ENCODE measurements at places on chromosomes 6 and 20.

- no peak for DNase-seq
These were observed at the start of gene MICAL1 for GRCh38 chr6:109455437-109456110. MICAL1 (minus strand) TSS chr6:109455772; CDS start chr6:109454196, 1,576 bp downstream.

DNA sequence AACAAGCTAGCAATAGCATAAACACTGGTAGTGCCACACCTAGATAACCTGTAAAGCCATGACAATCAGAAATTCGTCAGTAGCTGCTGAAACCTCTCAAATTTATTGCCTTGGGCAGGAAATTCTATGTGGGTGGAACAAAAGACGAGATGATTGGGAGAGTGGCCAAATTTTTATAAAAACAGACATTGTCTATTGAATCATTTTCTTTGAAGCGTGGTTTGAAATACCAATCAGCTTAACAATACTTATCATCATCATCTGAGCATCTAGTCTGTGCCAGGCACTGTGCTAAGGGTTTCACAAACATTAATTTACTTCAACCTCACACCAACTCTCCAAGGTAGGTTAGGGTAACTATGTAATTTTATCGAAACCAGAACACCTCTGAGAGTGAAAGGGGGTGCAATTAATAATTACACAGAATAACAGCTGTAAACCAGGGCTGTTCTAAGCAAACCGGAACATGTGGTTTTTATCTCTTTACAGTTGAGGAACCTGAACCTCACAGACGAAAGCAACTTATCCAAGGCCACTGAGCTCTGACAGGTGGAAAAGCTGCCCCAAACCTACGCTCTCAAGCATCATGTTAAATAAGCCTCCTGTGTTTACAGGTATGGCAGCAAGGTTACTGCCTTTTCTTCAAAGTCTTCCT is 43.4 kb downstream of the NHSL1 start:
- no peak for DNase-seq

DNA sequence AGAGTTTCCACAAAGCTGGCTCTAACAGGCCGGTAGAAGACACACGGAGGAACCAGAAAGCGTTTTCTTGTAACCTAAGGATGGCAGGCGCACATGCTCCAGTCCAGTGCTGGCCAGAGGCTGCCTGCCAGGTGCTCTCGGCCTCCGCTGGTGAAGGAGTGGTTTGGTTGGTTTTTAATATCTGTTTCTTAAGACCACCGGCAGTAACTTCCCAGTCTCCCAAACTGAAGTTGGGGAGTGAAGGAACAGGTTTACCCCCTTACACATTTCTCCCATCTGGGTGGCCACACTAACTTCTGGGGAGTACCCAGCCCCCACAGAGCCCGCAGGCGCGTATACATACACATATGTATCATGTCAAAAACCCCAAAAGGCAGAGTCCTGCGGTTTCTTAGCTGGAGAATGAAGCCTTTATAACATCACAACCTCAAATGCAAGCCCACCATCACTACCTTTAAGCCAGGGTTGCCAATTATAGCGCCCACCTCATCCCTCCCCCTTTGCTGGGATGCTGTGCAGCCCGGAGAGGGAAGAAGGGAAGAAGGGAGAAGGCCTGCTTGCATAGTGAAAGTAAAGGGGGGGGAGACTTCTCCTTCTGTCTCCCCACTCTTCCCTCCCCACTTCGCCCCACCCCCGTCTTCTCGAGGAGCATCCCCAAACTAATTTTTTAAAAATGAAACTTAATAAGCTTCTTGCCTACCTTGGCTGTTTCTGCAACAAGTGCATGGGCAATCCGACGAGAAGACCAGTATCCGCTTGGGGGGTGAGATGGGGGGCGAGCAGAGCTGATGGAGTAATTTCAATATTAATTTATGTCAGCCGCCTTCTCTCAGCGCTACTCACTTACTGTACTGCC is 1.0 kb downstream of the TRERF1 start:
- no peak for DNase-seq

GRCh38 chr6:20952699-20953474 is 418.6 kb downstream of the CDKAL1 start:
- no peak for DNase-seq

DNA sequence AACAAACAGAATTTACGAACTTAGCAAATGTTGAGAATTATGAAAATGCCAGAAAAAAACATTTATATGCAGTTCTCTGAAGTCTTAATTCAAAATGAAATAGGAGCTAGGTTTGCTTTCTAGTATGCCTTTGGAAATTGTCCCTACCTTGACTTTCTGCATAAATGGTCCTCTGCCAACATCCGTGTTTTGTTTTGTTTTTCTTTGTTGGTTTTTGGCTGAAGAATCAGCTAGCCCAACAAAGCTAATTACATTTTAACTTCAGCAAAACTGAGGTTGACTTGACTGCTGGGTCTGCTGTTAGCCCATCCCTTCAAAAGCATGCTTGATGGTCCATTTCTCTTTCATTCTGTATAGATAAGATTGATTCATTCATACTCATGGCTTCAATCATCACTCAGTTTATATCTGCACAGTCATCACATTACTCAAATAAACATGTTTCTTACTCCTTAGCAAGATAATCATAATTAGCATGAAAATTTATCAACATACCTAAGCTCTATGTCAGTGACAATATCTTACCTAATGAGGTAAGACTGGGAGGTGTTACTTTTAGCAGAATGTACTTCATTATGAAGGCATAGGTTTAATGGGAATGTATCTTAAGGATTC is 76.4 kb downstream of the ADGRB3 start:
- no peak for DNase-seq

DNA sequence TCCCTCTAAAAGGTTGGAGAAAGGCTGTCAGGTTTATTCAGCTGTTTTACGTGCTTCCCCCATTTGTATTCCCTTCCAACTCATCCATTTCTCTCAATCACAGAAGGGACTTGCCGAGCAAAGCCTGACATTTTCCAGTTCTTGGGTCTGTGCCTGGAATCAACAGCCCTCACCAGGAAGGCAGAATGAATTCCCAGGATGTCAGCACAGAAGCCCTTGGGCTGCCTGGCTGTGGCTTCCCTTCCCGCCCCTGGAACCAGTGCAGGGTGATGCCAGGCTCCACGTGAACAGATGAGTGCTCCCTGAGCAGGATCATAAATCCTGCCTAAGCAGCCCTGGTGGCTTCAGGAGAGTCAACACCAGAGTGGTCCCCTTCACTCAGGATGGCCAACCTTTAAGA is 86.1 kb upstream of the CD83 start:
- DNase-seq: no peak

GRCh38 chr6:157550114-157550989 is 169.4 kb downstream of the ZDHHC14 start:
- DNase-seq: no peak

Data from SK-N-MC (cell line).